ENCODE measurements at places on chromosomes 4 and X.

DNA sequence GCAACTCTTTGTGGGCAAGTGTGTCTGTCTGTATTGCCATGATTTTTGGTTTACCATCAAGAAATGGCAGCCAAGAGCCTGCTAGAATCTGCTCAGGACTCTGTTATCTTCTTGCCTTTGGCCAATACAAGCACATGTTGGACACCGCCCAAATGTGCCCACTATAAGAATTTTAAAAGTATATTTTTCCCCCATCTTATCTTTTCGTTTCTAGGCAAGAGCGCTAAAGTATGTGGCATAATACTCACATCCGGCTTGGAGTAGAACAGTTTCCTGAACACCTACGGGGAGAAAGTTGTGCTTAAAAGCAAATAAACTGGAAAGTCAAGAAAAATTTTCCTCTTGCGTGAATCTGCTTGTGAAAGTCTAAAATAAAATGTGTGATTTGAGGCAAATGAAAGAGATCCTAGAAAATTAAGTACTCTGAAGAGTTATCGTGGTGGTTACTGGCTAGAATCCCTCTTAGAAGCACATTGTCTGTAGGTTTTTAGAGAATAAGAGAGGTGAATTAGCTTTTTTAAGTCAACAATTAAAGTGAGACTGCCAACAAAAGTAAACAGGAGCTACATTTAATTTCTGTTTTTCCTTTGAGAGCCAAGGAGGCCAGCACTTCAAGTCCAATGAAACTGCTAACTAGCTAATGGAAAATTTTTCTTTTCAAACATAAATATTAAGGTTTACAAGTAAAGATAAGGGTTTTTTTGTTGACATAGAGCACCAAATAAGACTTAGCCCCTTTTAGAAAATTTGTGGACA lies 220.2 kb downstream of the SOWAHB start:
- no peak for DNase-seq
- H3K27me3 ChIP-seq = no peaks in the 10 kb centered on the region
- peak overlapping the region; percentile 64 for H3K27ac ChIP-seq
- no peak overlapping the region for H3K4me3 ChIP-seq

DNA sequence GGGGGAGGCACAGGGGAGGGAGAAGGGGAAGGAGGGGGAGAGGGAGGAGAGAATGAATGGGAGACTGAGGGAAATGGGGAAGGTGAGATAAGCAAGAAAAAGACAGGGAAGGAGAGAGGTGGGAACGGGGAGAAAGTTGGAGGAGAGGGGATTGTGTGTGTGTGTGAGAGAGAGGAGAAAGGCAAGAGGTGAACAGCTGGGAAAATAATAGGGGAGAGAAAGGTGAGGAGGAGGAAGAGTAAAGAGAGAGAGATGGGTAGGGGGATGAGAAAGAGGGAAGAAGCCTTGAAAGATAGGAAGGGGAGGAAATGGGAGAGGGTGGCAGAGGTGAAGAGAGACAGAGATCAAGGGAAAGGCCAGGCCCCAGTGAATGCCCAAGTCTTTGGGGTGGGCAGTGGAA lies 20.1 kb downstream of the BCORL1 start:
- no peaks in the 10 kb centered on the region for H3K27me3 ChIP-seq
- H3K27ac ChIP-seq = no peak overlapping the region
- H3K36me3 ChIP-seq = peaks cover 6% of the 10 kb centered on the region
- no peak for DNase-seq
- no peaks in the 10 kb centered on the region for H3K4me1 ChIP-seq

- no peak overlapping the region for H3K4me3 ChIP-seq
- no peak for DNase-seq
- H3K4me1 ChIP-seq = no peaks in the 10 kb centered on the region
These were observed 155.7 kb downstream of the SNCA start for GRCh38 chr4:89681219-89681618.

DNA sequence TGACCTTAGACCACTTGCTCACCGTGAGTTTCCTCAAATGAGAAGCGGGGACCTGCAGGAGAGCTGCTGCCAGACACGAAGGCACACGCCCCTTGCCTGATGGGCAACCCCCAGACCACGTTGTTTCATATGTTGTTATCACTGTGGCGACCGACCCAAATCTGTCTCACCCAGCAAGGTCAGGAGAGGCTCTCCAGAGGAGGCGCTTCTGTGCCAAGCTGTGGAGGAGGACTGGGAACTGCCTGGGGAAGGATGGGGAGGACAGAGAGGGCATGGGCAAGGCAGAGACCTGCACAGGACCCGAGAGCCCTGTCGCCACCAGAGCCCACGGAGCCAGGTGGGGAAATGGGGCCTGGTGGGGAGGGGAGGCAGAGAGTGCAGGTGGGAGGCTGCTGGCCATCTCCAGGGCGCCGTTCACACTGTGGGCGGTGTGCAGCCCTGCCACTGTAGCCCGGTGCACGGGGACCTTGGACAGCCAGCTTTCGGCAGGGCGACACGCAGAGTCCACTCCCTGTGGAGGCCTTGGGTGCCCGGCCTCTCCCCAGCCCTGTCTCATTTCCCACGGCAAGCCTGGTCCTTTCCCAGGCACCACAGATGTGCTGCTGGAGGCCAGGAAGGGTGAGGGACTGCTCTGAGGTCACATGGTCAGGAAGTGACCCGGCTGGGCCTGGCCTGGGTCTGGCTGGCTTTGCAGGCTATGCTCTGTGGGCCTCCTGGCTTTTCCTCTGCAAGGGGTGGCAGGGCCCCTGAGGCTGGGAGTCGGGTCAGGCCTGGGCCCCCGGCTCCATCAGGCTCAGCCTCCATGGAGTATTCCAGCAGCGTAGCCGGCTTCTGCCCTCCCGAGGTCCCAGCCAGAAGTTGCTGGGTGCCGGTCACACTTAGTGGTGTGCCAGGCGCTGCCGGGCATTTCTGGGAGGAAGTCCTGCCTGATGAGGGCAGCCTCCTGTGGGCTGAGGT lies 3.2 kb downstream of the HTRA3 start:
- peaks cover 17% of the 10 kb centered on the region for H3K27me3 ChIP-seq
- no peak overlapping the region for H3K4me3 ChIP-seq
- H3K36me3 ChIP-seq = no peaks in the 10 kb centered on the region

- no peak for DNase-seq
- no peak overlapping the region for H3K27ac ChIP-seq
- no peak overlapping the region for H3K4me3 ChIP-seq
- H3K36me3 ChIP-seq = no peaks in the 10 kb centered on the region
- no peaks in the 10 kb centered on the region for H3K4me1 ChIP-seq
- peaks cover 7% of the 10 kb centered on the region for H3K27me3 ChIP-seq
These were observed 33.2 kb upstream of the BMP15 start for GRCh38 chrX:50877310-50877709.

DNA sequence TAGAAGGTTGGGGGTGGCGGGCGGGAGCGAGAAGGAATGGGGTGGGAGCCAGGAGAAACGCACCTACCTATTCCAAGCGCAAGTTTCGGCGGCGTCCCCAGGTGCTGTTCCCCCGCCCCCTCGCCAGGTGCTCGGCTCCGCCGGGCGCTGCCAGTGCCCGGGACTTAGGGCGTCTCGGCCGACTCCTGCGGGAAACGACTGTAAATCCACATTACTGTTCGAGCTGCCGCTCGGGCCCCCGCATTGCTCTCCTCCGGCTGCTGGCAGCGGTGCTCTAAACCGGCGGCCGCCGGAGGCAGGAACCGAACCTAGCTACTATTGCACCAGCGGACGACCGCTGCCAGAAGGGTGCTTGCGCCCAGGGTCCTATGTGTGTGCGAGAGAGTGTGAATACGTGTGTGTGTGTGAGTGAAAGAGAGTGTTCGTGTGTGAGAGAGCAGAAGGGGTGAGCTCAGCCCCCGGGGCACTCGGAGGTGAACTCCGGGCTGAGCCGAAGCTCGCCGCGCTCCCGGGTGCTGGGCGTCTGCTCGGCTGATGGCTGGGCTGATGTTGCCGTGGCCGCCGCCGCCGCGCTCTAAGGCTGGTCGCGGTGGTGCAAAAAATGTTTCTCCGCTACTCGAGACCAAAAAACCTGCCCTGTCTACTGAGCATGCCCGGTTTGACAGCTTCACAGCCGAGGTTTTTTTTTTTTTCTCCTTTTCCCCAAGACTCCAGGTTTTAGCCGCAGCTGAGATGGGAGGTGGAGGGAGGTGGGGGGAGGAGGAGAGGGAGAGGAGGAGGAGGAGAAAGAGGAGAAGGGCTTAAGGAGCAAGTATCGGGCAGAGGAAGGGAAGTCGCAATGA lies 115.7 kb upstream of the TEX13C start:
- no peak for DNase-seq
- H3K4me3 ChIP-seq = peak overlapping the region; percentile 66
- H3K4me1 ChIP-seq = peaks cover 22% of the 10 kb centered on the region
- H3K27ac ChIP-seq = peak overlapping the region; percentile 25
- peaks cover 63% of the 10 kb centered on the region for H3K27me3 ChIP-seq

DNA sequence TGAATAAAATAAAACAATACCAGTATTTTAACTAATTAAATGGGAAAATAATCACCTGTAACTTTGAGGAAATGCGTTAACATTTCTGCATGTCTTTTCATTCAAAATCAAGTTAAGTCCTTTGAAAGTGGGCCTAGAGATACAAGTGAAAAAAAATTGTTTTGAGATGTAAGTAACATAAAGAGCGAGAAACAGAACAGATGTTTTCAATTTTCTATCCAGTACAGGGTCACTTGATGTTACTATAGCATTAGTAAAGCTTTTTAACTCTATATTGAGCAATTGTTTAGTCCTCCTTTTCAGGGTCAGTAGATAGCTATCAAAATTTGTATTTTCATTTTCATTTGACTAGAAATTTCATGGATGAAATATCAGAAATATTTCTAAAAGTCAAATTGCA lies 761.4 kb downstream of the CCSER1 start:
- no peak overlapping the region for H3K4me3 ChIP-seq
- H3K27me3 ChIP-seq = peaks cover 4% of the 10 kb centered on the region
- H3K4me1 ChIP-seq = no peaks in the 10 kb centered on the region
- H3K36me3 ChIP-seq = no peaks in the 10 kb centered on the region

DNA sequence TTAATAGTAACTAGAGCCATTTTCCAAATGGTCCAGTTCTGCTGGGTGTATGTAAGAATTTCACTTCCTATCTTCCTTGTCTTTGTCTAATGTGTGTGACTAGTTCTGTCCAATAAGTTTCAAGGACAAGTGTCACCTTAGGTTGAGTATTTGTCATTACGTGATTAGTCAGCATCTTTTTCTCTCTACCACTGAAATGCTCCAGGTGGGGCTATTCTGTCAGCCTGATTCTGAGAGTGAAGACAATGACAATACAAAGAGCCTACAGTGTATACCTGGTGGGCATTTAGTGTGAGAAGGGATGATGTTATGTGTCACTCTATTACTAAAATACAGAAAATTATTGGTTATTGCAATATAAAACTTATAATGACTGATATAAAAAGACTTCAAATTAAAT lies 876.3 kb downstream of the C4orf33 start:
- no peaks in the 10 kb centered on the region for H3K36me3 ChIP-seq
- H3K27me3 ChIP-seq = no peaks in the 10 kb centered on the region
- DNase-seq = no peak

DNA sequence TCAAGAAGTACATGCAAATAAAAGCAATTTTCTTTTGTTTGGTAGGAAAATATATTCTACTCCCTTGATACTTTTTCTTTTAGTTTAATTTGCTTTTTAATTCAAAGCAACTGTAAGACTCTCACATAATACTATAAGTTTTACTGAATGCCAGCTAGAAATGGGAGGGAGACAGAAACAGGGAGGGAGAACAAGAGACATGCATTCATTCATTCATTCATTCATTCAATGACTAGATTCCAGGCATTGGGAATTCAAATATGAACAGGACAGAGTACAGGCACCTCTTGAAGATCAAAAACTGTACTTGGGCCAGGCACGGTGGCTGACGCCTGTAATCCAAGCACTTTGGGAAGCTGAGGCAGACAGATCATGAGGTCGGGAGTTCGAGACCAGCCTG lies 85.6 kb downstream of the THOC2 start:
- no peak overlapping the region for H3K27ac ChIP-seq
- H3K27me3 ChIP-seq = no peaks in the 10 kb centered on the region
- peaks cover 3% of the 10 kb centered on the region for H3K36me3 ChIP-seq
- no peak for DNase-seq
- no peak overlapping the region for H3K4me3 ChIP-seq
- H3K4me1 ChIP-seq = peaks cover 14% of the 10 kb centered on the region

- DNase-seq = no peak
- H3K36me3 ChIP-seq = peaks cover 3% of the 10 kb centered on the region
- peak overlapping the region; percentile 41 for H3K4me3 ChIP-seq
- peaks cover 7% of the 10 kb centered on the region for H3K4me1 ChIP-seq
- H3K27me3 ChIP-seq = peaks cover 59% of the 10 kb centered on the region
- H3K27ac ChIP-seq = no peak overlapping the region
These were observed 1.1 kb downstream of the LGI2 start for GRCh38 chr4:25029479-25030276.

- H3K4me1 ChIP-seq = no peaks in the 10 kb centered on the region
- no peak for DNase-seq
- H3K36me3 ChIP-seq = no peaks in the 10 kb centered on the region
- no peaks in the 10 kb centered on the region for H3K27me3 ChIP-seq
- H3K4me3 ChIP-seq = no peak overlapping the region
- no peak overlapping the region for H3K27ac ChIP-seq
These were observed 61.6 kb upstream of the TEX13A start for GRCh38 chrX:105282077-105282476.

DNA sequence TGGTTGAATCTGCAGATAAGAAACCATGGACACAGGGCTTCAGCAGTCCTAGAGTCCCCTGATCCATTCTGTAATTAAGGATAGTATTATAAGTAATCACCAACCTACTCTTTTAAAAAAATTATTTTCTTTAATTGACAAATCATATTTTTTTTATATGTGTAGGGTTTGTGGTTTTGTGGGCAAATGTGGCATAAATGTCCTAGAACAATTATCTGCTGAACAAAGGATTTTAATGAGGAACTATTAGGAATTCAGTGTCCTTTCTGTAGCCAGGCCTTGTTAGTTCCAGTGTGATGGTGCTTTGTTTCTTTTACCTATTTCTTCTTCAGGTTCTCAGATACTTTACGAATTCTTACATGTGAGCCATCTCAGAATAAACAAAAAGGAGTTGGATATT lies 32.4 kb downstream of the PRIMPOL start:
- H3K4me3 ChIP-seq = no peak overlapping the region
- no peak for DNase-seq
- no peak overlapping the region for H3K27ac ChIP-seq
- no peaks in the 10 kb centered on the region for H3K27me3 ChIP-seq
- peaks cover 2% of the 10 kb centered on the region for H3K4me1 ChIP-seq
- H3K36me3 ChIP-seq = peaks cover 6% of the 10 kb centered on the region

DNA sequence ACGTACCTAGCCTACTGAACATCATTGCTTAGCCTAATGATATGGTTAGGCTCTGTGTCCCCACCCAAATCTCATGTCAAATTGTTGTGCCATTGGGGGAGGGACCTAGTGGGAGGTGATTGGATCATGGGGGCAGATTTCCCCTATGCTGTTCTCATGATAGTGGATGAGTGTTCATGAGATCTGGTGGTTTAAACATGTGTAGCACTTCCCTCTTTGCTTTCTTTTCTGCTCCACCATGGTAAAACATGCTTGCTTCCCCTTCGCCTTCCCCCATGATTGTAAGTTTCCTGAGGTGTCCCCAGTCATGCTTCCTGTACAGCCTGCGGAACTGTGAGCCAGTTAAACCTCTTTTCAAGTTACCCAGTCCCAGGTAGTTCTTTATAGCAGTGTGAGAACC lies 102.6 kb downstream of the RAPGEF2 start:
- H3K27me3 ChIP-seq = no peaks in the 10 kb centered on the region
- H3K4me3 ChIP-seq = no peak overlapping the region
- DNase-seq = no peak
- H3K27ac ChIP-seq = peak overlapping the region; percentile 1

Measured in chondrocyte (in vitro differentiated cells).